ENCODE measurements at places on chromosomes 16 and 17. TPM values are rescaled to one million over a fixed set of nuclear protein-coding genes. Genes with fewer than 3 reads are reported as not detected.

DNA sequence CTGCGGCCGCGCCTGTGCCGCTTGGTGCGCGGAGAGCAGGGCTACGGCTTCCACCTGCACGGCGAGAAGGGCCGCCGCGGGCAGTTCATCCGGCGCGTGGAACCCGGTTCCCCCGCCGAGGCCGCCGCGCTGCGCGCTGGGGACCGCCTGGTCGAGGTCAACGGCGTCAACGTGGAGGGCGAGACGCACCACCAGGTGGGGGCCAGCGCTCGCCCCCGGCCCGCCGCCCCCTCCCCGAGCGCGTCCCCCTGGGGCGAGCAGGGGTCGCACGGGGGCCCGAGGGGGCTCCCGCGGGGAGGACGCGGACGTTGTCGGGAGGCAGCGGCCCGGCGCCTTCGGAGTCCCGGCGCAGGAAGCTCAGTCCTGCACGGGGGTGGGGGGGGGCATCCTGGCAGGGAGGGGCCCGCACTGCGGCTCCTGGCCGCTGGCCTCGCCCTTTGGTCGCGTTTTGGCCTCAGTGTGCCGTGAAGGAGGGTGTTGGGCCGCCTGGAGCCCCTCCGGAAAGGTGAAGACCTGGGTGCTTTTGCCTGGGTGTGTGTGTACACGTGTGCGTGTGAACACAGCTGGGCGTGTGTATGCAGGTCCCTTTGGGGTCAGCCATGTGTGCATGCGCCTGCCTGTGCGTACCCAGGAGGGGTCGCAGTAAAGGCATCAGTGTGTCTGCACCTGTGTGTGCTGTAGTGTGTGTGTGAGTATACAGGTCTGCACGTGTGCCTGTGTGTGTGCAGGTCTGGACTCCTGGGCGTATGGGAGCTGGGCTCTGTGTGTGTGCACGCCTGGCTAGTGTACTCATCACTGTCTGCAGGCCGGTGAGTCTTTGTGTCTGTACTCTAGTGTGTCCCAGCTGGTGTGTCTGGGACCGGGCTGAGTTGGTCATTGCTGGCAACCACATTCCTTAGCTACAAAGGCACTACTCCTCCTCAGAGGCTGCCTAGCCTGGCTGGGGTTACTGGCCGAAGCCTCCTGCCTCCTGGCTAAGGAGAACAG lies 615 bp downstream of the NHERF2 start:
- no peak for DNase-seq

DNA sequence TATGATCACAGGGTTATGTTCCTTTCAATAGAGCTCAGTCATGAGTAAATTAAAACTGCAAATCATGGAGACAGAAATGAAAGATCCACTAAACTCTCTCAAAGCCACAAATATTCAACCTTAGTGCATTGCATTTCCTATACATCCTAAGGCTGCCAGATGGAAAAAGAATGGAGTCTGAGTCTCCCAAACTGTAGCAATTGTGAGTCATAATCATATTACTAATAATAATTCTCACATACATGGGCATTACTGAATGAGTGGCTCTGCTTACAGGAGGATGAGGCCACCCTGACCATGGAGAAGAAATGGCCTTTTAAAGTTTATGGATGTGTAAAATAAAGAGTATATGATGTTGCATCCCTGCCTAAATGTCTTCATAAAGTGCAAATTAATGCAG lies 3.2 kb downstream of the CA10 start:
- DNase-seq = no peak

Gene INO80E
- total RNA-seq = 165 TPM

GRCh38 chr17:49525831-49526741 lies 31.0 kb downstream of the NGFR start:
- DNase-seq = no peak

DNA sequence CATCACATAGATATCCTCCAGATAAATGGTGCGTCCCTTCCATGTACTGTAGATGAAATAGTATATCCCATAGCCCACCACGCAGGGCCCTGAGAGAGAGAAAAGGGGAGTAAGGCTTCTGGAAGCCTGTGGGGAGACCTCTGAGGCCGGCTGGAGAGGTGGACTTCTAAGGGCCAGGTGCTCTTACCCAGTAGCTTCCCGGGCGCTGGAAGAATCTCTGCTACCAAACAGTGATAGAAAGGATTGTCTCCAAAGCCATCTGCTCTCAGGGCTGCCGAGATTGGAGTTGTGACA lies 718 bp downstream of the SAT2 start:
- DNase-seq = no peak

Gene CLEC3A
- not detected for total RNA-seq

All from thyroid gland (tissue), 4 donors.